ENCODE measurements at places on chromosomes 11 and 22. TPM values are rescaled to one million over a fixed set of nuclear protein-coding genes. Genes with fewer than 3 reads are reported as not detected.

The TSKU gene
- not detected for polyA plus RNA-seq

The MAJIN gene
- polyA plus RNA-seq: not detected

The PAK1 gene
- polyA plus RNA-seq: 134 TPM

The MS4A6E gene
- not detected for polyA plus RNA-seq

The NPAS4 gene
- polyA plus RNA-seq: not detected

The RIC8A gene
- 56.5 TPM for polyA plus RNA-seq

The JAML gene
- 129 TPM for polyA plus RNA-seq

The NCAM1 gene
- polyA plus RNA-seq: 0.36 TPM

The TMEM9B gene
- polyA plus RNA-seq: 141 TPM

The LRP4 gene
- polyA plus RNA-seq: not detected

The IGLL5 gene
- 0.38 TPM for polyA plus RNA-seq

The SMTNL1 gene
- not detected for polyA plus RNA-seq

The SOX10 gene
- polyA plus RNA-seq: not detected

The NLRX1 gene
- 13.7 TPM for polyA plus RNA-seq

The TOM1 gene
- 120 TPM for polyA plus RNA-seq

The BATF2 gene
- polyA plus RNA-seq: 1.1 TPM

The YPEL1 gene
- polyA plus RNA-seq: 2.3 TPM

The IL17REL gene
- not detected for polyA plus RNA-seq

The RHOD gene
- not detected for polyA plus RNA-seq

The VSTM5 gene
- not detected for polyA plus RNA-seq

The MS4A6A gene
- 3,009 TPM for polyA plus RNA-seq

The ARHGAP8 gene
- not detected for polyA plus RNA-seq

The SLC5A1 gene
- polyA plus RNA-seq: not detected

The CYP2D6 gene
- not detected for polyA plus RNA-seq

The JHY gene
- 0.70 TPM for polyA plus RNA-seq

The YAP1 gene
- polyA plus RNA-seq: not detected

The ARL2 gene
- 40.4 TPM for polyA plus RNA-seq

The SLC5A4 gene
- polyA plus RNA-seq: not detected

The OR52H1 gene
- polyA plus RNA-seq: not detected

The TRPT1 gene
- polyA plus RNA-seq: 34.7 TPM

The CD3G gene
- polyA plus RNA-seq: not detected

The MRGPRF gene
- polyA plus RNA-seq: not detected

The PTPRJ gene
- polyA plus RNA-seq: 14.6 TPM

The ENTHD1 gene
- not detected for polyA plus RNA-seq

The CXCR5 gene
- 0.09 TPM for polyA plus RNA-seq

The SLC43A3 gene
- polyA plus RNA-seq: 116 TPM

The VPREB1 gene
- not detected for polyA plus RNA-seq

The TBX1 gene
- not detected for polyA plus RNA-seq

The OR8A1 gene
- not detected for polyA plus RNA-seq

The PHOX2A gene
- polyA plus RNA-seq: not detected

The CATSPERZ gene
- not detected for polyA plus RNA-seq

The MRPL49 gene
- 33.9 TPM for polyA plus RNA-seq

The CBX7 gene
- 18.0 TPM for polyA plus RNA-seq

The CARD16 gene
- 294 TPM for polyA plus RNA-seq
